ENCODE measurements at places on chromosomes 3 and 15.

DNA sequence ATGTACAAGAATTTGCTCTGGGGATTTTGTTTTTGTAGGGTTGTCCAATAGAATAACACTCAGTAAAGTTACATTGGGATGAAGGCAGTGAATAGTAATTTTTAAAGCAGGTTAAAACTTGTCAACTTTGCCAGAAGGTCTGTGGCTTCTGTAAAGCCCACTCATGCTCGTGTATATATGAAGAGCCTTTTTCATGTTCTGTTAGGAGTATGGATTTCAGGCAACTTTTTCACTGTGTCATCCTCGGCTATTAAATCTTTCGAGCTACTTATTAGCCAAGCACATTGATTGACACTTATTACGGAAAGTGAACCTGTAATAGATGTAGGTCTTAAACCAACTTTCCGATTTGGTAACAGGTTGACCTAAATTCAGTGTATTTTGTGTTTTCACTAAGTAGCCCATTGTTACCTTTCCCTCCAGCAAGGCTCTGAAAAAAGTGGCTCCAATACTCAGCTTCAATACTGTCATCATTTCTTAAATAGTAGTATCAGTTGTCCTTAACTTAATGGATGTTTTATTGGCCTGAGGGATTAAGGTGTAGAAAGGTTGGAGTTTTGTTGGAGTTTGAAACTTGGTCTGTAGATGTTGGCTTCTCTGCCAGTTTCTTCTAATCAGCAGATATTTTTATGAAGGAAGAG, 1.7 kb downstream of the PAK2 start:
- DNase-seq = no peak

DNA sequence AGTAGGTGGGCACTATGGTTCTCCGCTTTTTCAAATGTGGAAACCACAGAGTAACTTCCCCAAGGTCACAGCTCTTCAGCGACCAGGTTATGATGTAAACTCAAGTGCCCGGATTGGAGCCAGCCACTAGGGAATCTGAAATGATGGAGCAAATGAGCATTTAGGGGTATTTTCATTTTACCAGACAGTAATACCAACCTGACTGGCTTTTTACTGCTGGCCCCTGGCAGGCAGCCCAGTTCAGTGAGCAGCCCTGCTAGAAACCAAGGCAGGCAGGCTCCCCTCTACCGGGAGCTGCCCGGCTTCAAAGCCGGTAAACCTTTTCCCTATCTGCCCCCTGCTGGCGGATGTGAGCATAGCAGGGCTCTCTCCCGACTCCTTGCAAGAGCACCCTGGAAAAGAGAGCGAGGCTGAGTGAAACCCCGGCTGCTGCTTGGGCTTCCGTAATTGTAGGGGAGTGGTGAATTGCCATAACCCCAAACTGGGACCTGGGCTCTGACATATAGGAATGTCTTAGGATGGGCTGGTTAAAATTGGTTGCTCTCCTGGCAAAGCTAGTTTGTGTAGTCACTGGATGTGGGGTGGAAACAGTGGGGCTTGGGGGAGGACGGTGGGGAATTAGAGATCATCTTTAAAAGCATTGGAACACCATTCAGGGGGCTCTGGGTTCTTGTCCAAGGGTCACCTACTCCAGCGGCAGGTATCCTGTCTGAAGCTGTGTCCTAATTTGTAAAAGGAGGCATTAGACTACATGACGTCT, 98.0 kb upstream of the TNFAIP8L3 start:
- peak; percentile 51 for DNase-seq

DNA sequence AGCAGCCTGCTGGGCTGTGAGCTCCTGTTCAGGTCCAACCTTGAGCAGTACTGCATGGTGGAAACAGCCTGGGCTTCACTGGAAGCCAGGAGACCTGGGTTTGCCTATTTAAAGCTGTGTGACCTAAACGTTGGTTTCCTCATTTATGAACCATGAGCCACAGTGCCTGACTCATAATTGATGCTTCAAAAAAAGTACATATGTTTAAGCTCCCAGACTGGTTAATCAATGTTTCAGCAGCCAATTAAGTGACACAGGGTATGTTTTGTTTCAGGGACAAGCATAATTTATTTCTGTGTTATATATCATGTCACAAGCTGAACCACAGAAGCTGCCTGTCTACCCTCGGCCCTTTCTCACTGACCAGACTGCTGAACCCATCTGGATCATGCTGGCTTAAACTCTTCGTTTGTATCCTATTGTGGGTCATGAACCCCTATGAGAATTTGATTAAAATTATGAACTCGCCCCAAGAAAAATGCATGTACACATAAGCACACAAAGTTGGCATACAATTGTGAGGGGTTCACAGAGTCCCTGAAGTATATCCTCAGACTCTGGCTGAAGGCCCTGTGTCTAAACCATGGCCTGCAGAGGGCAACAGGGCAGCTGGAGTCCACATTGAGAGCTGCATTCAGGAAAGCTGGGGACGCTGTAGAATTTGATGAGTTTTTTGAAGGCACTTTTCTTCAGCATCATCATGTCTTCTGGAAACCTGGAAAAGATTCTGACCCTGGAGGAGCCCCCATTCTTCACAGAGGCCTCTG, 23.7 kb downstream of the HDC start:
- no peak for DNase-seq

DNA sequence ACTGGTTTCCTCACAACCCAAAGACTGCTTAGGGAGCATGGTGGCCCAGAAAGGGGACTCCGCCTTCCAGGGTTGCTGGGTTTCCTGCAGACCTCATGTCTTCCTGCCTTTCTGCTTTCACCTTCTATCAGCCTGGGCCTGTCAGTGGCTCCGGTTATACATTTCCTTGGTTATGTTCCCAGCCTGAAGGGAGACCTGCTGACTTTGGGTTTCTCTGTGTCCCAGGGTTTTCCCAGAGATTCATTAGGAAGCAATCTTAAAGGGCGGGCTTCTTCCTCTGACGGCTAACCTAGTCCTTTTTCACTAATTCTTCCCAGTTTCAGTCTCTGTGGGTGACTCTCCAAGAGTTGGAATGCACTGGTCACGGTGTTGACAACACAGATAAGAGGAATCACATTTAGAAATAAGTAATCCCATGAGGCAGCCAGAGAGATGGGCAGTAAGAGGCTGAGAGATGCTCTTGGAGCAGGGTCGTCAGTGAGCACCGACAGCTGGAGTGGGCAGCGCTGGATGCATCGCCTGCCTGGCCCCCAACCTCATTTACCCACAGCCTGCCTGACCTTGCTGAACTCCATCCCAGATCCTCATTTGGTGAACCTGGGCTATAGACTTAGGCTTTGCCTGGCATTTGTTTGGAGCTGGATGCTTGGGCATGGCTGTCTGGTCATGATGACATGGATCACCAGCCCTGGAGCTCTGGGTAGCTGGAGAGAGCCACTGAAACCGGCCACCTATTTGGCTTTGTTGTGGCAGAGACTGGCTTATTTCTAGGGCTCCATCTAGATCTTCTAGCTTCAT, 10.0 kb upstream of the EHD4 start:
- no peak for DNase-seq

- no peak for DNase-seq
These were observed 72.4 kb downstream of the BFSP2 start for GRCh38 chr3:133472242-133472641.

DNA sequence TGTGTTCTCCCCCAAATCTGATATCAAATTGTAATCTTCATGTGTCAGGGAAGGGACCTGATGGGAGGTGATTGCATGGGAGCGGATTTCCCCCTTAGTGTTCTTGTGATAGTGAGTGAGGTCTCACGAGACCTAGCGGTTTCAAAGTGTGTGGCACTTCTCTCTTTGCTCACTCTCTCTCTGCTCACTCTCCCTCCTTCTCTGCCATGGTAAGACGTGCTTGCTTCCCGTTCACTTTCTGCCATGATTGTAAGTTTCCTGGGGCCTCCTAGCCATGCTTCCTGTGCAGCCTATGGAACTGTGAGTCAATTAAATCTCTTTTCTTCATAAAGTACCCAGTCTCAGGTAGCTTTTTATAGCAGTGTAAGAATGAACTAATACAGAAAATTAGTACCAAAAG, 30.6 kb upstream of the OR5H6 start:
- no peak for DNase-seq

GRCh38 chr15:77527164-77527778, 105.4 kb downstream of the LINGO1 start:
- DNase-seq = no peak

DNA sequence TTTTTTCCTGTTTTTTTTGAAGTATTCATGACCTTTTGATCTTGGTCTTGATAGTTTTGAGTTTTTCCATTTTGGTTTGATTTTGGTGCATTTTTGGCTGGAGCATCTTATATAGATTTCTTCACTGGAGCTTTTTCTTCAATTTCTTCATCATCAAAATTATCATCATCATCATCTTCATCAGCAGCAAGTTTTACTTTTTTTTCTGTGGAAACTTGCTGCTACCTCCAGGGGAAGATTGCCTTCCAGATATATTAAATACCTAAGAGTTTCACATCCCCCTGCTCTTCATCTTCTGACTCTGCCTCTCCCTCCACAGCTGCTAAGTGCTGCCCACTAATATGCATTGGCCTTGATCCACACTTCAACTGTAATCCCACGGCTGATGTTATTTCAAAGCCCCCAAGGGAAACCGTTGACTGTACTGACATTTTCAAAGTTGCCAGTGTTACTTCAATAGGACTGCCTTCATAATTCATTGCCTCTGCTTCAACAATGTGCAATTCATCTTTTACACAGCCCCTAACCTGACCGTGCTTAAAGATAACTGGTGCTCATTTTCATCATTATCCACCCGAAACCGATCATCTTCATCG, 151.7 kb downstream of the NR1D2 start:
- DNase-seq = no peak

DNA sequence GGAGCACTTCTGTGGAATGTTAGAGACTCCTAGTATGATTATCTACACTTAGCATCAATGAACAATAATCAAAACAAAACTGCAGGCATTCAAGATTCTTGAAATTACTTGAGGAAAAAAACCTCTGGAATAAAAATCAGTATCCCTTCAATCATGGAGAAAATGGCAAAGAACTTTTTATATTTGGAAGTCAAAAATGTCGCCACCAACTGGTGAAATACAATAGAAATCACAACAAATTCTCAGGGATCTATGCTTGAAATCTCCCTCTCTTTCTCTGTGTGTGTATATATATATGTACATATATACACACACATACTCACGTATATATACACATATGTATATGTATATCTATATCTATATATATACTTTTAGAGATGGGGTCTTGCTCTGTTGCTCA, 378.9 kb upstream of the ALCAM start:
- DNase-seq = no peak

DNA sequence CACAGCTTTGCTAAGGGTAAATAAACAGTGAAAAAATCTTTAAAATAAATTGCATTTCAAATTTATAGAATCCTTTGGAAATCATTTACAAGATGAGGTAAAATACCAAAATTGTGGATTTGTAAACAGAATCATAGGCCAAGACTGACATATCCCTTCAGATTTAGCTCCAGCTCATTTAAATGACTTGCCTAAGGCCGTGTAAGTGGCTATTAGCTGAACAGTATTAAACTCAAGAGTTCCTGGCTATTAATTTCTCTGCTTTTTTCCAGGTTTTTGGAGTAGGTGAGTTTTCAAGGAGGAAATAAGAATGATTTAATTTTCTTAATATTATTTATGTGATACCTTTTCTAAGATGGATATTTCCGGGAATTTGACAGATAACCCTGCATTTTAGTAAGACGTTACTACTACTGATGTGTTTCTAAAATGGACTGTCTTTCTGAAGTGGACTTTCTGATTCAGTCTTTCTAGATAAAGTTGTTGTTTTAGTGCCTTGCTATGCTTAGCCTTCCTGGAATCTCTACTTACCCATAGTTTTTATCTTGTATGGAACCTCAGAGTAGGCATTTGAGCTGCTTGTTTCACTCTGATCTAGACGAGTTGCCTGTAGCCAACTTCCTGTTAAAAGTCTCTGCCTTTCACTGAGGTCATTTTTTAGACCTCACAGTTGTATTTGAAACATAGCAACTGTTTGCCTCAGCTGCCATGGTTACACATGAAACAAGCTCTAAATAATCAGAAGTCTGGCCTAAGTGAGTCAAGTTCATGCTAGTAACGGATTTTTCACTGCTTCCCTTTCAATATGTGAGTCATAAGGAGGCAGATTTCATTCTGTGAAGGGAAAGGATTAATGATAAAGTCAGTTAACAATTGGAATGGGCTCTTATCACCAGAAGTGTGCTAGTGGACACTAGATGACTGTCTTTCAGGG, 127.0 kb downstream of the KLHL25 start:
- peak; percentile 45 for DNase-seq

DNA sequence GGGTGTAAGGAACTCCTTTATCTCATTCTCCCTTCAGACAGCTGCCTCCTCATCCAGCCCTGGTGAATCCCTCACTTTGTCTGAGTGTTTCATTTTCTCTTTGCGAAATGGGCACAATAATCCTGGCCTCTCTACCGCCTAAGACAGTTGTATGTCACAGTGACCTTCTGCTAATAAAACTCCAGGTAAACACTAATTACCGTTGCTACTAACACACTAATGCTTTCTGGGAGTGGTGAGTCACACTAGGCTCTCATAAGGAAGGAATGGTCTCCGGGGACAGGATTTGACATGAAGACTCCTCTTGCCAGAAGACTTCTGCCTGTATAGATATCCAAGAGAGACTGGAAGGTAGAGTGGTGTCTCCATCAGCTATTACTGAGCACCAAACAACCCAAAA, 71.7 kb upstream of the SNRK start:
- no peak for DNase-seq

- DNase-seq = no peak
These were observed 11.7 kb downstream of the RASGRF1 start for GRCh38 chr15:79078763-79079410.

DNA sequence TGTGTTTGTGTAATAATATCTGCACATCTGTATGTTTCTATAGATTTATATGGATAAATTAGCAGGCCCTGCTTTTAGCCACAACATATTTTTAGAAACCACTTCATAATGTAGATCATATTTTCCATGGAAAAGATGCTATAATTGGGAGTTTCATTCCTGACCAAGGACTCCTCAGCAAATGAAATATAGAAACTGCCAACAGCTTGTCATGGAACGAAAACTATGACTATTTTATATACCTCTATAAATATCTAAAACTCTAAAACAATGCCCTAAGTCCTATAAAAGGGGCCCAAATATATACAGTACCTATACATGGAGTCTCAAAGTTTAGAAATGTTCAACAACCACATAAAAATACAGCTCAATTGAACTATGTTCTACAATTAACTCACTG, 27.9 kb downstream of the EID1 start:
- no peak for DNase-seq

- no peak for DNase-seq
These were observed 365.6 kb downstream of the MAGI1 start for GRCh38 chr3:65672871-65673815.

GRCh38 chr3:61537366-61537765, 24.0 kb upstream of the PTPRG start:
- DNase-seq = no peak

- no peak for DNase-seq
These were observed 474.7 kb upstream of the UBE2E2 start for GRCh38 chr3:22728406-22728805.
